ENCODE measurements at places on chromosomes 5 and 9.
A peak's percentile ranks its signal among the peaks of the same experiment; 100 is the strongest.

GRCh38 chr5:124980163-124980941 is 233.9 kb upstream of the ZNF608 start:
- no peak for DNase-seq

- no peak for DNase-seq
Measured at GRCh38 chr9:75183306-75183705, 95.0 kb downstream of the OSTF1 start.

- no peak for DNase-seq
Measured at GRCh38 chr5:108636135-108636853, 111.4 kb upstream of the FER start.

DNA sequence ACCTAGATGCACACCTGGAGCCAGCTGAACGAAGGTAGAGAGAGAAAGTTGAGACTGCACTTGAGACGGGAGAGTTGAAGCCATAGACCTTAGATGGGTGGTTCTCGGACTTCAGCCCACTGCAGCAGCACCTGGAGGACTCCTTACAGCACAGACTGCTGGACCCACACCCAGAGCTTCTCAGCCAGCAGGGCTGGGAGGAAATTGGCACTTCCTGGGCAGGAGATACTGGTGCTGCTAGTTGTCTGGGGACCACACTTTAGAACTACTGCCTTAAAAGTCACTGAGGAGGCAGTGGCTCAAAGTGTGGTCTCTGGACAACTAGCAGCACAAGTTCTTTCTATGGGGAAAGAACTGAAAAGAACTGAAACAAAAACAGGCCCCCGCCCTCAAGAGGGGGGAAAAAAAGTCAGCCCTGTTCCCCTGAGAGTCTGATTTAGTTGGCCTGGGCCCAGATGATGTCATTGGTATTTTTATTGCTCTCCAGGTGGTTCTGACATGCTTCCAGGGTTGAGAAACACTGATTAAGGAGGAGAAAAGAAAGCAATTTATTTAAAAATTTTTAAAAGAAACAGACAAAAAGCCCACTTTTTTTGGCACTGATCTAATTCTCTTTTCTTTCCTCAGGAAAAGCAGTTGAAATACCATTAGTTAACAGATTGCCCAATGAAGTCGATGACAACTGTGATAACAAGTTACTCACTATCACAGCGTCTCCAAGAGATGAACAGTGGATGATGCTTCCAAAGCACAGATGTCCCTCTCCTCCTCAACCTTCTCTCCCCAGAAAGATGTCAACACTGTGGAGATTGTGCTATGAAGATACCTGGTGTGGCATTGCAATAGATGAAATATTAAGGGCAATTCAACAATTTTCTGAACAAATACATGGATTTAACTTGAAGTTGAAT is 73.6 kb upstream of the ADAMTS16 start:
- DNase-seq: peak; percentile 28

DNA sequence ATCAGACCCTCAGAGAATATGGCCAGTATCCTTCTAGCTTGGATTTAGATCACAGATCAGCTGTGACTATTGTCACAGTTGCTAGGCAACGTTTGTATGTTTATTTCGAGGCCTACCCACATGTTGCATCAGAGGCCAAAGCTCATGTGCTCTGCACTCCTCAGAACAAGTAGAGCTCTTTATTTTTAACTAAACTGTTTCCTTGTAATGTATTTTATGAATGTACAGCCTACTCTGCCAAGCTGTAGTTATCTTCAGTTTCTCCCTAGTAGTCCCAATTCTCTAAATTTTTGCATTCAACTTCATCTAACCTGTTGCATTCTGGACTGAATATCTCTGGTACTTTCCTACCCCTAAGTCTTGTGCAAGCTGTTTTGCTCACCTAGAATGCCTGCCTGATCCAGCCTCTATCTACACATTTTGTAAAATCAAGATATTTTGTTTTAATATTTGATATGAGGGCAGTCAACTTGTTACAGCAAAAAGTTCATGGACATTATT is 52.8 kb downstream of the CAST start:
- DNase-seq: peak; percentile 64

- peak; percentile 79 for DNase-seq
Measured at GRCh38 chr5:79562351-79563246, 48.7 kb upstream of the HOMER1 start.

DNA sequence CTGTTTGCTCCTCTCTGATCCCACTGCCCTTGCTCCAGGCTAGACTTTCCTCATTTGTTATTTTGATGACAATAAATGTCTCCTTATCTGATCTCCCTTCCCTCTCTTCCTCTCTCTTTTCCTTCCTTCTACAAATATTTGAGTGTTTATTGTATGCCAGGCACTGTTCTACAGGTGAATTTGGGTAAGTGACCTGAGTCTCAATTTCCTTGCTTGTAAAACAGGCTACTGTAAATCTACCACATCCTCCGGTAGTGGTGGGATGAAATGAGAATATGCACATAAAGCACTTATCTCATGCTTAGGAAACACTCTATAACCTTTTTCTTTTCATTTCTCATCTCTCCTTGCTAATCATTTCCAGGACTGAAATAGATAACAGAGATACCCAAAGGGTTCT is 86.4 kb downstream of the HMHB1 start:
- DNase-seq: no peak

DNA sequence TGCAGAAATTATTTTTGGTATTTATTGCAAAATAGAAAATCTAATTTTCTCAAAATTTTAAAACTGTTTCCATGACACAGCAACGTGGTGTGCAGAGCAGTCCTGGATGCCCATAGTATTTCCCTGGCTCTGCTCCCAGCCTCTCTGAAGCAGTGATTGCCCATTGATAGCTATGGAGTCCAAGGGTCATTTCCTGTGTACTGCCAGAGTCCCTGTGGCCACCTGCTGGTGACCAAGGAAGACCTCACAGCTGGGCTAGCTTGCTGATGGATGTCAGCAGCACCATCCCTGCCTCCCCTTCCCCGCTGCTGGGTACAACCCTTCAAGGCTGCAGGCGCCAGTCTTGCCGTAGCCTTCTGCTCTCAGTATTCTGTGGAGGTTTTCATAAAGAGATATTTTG is 184.1 kb downstream of the DIRAS2 start:
- no peak for DNase-seq

DNA sequence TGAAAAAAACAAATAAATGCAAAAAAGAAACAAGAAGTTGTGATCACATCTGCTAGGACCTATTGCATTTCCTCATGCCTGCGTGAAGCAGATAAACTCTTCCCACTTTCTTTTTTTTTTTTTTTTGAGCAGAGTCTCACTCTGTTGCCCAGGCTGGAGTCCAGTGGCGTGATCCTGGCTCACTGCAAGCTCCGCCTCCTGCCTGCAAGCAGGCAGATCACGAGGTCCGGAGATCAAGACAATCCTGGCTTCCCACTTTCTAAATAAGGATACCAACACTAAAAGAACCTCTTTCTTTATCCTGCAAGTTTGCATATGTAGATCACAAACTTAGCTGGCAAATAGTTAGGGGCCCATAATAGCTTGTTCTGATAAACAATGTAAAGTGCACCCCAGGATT is 128.6 kb downstream of the ASTN2 start:
- DNase-seq: no peak

DNA sequence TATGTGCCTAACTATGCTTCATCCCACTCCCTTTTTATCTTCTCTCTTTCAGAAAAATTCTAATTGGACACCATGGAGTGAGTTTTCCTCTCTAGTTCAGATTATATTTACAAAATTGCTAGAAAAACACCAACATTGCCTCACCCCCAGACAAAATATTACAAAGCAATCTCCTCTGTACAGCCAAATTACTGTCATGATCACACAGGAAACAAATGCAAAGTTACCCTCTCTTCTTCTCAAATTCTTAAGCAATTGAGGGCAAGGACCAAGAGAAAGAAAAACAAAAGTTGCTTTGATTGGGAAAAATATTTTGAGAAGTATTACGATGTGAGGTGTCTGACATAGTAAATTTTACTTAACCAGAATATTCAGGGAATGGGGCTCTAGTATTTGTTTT is 30.8 kb upstream of the ABCA1 start:
- DNase-seq: no peak

DNA sequence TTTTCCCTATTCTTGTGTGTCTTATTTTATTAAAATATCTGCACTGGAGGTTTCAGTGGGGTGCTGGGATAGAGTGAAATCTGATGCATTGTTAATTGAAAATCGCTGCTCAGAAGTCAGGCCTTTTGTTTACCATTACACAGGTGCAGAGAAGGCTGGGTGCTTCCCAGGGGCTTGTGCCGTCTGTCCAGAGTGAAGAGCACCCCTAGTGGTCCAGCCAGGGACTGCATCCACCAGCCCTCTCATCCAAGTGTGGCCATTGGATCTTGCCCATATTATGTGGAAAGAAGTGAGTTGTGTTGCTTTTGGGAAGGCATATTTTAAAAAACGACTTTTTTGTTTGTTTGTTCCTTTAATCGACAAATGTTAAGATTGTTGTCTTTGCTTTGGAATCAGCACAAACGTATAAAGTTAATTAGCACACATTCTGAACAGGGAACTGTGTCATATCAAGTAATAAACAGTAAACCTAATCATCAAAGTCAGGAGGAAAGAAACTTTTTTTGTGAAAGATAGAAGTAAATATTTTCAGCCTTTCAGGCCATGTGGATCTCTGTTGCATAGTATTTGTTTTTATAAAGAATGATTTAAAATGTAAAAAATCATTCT is 315.6 kb downstream of the MTRR start:
- peak; percentile 3 for DNase-seq

GRCh38 chr5:51621156-51621555 is 237.9 kb downstream of the ISL1 start:
- DNase-seq: no peak

- DNase-seq: peak; percentile 23
Measured at GRCh38 chr5:106167766-106168165, 1503.0 kb downstream of the EFNA5 start.

GRCh38 chr9:89439571-89439970 is 58.3 kb downstream of the SEMA4D start:
- no peak for DNase-seq

Data from fibroblast of upper back skin (primary cell).